Sigmoid colon (tissue), 7 donors: ENCODE measurements at places on chromosomes 6 and 20. TPM values are rescaled to one million over a fixed set of nuclear protein-coding genes. Genes with fewer than 3 reads are reported as not detected.

Gene ESR1
- 0.71 TPM for total RNA-seq

GRCh38 chr6:90502866-90503407 is 83.9 kb downstream of the MAP3K7 start:
- H3K36me3 ChIP-seq: no peaks in the 10 kb centered on the region
- DNase-seq: no peak
- no peaks in the 10 kb centered on the region for H3K27me3 ChIP-seq

GRCh38 chr6:169558378-169558773 is 143.5 kb downstream of the WDR27 start:
- H3K4me3 ChIP-seq: no peak overlapping the region
- H3K4me1 ChIP-seq: peaks cover 13% of the 10 kb centered on the region
- H3K27me3 ChIP-seq: no peaks in the 10 kb centered on the region

Gene ARG1
- total RNA-seq: 0.27 TPM
